ENCODE measurements at places on chromosomes 2 and 18.

DNA sequence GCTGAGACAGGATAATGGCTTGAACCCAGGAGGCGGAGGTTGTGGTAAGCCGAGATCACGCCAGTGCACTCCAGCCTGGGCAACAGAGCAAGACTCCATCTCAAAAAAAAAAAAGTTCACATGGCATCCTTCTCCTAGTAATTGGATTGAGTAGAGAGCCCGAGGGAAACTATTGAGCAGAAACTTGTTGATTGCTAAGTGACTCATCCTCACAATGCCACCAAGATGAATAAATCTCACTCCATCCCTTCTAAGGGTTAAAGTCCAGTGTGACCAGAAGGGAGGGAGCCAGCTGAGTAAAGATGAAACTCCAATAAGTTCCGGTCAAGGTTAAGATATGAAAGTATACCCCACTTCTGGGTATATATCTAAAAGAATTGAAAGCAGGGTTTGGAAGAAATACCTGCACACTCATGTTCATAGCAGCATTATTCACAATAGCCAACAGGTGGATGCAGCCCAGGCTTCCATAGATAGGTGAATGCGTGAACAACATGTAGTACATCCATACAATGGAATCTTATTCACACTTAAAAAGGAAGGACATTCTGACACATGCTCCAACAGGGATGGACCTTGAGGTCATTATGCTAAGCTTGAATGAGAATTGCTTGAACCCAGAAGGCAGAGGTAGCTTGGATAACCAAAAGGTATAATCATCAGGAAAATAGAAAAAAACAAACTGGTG, 13.0 kb upstream of the FHL2 start:
- DNase-seq, result no peak

GRCh38 chr2:165587335-165587938, 117.9 kb downstream of the CSRNP3 start:
- DNase-seq, result no peak

DNA sequence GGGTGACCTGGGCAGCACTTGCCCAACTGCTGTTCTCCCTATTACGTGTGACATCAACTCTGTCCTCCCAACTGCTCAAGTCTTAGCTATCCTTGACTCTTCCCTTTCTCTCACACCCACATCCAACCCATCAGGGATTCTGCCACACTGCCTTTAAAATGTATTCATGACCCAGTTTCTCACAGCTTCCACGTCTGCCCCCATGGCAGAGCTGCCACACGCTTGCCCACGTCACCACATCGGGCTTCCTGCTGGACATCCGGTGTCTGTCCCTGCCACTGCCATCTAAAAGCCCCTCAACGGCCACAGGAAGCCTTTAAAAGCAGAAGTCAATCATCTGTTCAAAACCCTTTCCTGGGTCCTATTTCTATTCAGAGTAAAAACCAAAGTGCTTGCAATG, 233.1 kb upstream of the POU3F3 start:
- DNase-seq, result no peak

DNA sequence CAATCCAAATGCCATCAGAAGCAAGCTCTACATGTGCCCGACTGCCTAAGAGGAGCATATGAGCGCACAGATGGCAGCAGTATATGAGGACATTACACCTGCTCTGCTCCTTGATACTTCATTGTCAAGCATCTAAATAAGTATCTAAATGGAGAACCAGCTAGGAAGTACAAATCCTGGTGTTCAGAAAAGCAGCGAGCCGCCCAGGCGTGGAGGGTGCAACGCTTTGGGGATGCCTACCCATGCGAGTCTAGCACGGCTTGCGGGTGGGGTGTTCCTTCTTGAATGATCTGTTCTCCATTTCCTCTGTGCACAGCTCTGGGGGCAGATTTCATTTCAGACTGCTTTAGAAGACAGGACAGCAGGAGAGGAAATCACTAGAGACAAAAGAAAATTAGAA, 63.0 kb upstream of the BCL2L11 start:
- DNase-seq, result no peak

DNA sequence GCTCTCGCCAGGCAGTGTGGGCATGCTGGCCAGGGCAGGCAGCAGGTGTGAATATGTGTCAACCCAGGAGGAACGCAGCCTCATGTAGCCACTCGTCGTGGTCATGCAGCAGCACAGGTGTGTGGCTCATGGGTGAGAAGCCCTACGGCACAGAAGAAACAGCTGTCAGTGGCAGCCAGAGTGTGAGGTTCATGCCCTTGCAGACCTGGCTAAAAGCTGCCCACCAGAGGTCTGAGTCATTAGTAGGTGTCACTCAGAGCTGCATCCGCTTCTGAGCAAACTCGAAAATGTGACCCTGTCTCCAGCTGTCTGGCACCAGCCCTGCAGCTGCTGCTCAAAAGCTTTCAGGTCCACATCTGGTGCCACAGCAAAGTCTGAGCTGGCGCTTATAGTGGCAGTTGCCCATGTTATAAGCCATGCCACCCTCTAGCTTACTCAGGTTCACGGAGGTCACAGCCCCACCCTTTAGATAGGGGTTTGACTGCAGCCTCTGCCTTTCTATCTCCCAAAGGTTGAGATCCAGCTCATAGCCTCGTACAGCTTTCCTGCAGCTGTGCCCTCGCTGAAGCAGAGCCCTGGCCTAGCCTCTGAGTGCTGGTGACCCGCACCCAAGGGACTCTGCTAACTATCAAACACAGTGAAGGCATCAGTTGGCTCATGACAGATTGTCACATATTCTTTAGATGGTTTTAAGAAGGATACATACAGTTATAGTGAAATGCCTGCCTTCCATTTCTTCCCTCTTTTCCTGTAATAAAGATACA, 195.0 kb downstream of the CCDC102B start:
- no peak for DNase-seq

- DNase-seq, result no peak
Measured at GRCh38 chr18:58416704-58417683, 211.9 kb downstream of the ALPK2 start.

- peak; percentile 70 for DNase-seq
Measured at GRCh38 chr2:238846628-238847418, 1.1 kb upstream of the TWIST2 start.

GRCh38 chr2:207387001-207387571, 142.7 kb upstream of the CREB1 start:
- DNase-seq, result no peak

GRCh38 chr2:235660484-235661082, 166.7 kb downstream of the AGAP1 start:
- DNase-seq, result no peak

DNA sequence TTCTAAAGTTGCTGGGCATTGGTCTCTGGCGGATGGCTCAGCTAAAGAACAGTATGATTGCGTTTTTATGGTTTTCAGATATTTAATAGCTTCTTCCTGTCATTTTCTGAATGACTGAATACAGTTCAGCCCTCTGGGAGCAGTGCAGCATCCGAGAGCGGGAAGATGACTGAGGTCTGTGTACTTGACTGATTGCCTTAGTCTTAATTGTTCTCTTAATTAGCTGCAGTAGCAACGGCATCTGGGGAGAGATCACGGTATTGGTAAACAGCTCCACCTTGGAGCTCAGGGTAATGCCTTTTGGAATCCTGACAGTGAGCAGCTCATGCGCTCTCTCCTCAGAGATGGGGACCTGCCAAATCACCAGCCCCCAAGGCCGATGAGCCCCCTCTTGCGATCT, 481.4 kb upstream of the SPRED2 start:
- DNase-seq, result no peak

DNA sequence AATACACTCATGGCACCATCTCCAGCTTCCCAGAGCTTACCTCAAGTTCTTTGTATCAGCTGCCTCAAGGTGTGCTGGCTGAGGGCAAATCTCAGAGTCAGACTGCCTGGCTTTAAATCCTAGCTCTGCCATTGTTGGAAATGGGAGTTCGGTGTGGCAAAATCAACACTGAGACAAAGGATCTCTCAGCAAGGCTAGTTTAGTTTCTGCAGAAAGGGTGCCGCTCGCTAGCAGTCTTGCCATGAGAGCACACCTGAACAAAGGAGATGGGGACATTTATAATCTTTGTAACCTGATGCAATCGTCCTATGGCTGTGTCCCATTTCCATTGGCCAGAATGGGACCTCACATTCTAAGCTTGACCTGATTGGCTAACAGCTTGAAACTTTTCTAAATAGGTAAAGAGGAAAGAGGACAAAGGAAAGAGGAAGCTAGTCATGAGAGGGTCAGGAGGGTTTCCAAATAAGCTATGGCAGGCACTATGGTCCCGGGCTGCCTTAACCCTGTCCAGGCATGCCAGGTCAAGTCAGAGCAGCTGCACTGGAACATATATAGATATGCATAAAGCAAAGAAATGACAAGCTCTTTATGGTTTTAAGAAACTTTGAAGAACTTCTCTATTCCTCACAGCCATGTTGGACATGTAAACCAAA, 4.3 kb upstream of the UBE2F start:
- DNase-seq, result no peak

GRCh38 chr2:108924580-108925251, 64.3 kb downstream of the EDAR start:
- no peak for DNase-seq

GRCh38 chr2:131043199-131044074, 49.8 kb downstream of the FAM168B start:
- DNase-seq, result no peak

DNA sequence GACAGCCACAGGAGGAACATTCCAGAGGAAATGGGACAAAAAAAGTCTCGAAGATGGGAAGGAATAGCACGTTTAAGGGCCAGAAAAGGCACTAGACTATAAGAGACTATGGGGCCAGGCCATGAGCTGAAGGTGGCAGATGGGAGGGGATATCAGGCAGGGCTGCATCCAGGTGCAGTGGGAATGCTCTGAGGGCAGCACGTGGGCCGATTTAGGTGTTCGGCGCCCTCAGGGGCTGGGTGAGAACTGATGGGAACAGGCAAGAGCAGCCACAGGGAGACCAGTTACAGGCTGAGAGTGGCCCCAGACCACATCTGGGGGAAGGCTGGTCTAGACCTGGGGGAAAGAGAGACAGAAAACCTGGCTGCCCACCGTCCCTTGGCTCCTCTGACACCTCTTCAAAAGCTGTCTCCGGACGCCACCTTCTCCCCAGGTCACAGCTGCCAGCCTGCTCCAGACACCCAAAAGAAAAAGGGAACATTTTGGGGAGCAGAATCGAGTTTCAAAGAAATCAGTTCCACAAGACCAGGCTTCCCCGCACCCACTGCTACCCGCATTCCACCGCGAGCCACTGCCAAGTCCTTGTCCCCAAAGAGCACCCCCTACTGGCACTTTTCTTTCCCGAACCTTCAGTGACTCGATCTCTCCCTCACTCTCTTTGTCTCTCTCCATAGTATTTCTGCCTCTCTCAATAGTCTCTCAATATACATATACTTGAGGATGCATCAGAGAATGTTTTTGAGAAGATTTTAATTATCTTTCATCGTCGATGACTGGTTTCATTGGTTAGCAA, 190.1 kb upstream of the AGAP1 start:
- peak; percentile 20 for DNase-seq

DNA sequence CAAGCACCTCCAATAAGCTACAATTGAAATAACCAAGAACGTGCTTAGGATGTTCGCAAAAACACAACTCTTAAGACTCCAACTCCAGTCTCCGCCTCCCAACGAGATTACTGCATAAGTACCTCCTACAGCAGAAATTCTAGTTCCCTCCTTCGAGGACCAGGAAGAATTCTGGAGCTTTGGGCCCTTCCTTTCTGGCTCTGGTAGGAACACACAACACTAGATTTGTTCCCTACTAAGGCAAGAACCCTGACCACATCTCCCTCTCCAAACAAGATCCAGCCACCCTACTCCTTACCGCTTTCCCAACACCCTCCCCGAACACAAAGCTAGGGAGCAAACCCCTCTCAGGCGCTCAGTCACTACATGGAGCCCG, 721 bp downstream of the ADAM17 start:
- peak; percentile 73 for DNase-seq

- no peak for DNase-seq
Measured at GRCh38 chr2:102765061-102765460, 3.2 kb downstream of the TMEM182 start.

- no peak for DNase-seq
Measured at GRCh38 chr2:233446121-233446520, 91.8 kb downstream of the DGKD start.

DNA sequence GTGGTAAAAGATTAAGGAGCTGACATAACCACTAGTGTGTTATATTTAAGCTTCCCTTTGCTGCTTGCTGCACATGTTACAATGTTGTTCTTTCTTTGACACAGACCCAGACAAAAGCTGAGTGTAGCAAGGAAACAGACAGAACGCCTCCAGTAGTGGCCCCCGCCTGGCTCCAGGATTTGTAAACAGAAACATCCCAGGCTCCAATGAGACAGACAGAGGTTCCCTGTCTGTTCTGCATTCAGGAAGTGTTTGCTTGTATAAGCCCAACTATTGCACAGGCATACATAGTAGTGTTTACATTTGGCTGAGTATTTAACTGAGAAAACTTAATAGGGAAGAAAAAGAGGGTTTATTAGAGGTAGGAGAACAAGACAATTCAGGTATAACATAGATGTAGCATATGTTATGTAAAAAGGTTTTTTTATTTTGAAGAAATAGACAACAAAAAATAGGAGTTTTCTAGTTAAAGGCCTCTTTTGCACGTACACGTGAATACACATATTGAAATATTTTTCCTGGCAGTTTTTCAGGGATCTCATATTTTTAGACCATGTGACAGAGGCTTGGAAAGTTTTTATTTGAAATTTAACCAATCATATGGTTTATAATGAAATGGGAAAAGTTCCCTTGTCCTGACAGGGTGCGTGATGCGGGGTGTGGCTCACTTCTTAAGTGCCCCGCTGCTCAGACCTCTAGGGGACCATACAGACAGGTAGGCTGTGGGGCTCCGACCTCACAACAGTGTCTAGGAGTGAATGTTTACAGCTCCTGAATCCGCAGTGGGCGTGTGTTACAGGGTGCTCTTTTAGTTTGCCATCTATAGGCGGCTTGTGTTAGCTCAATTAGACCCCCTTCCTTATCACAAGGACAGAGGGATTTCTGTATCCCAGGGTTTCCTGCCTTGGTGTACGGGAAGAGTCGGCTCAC, 118.4 kb downstream of the BMPR2 start:
- peak; percentile 41 for DNase-seq

DNA sequence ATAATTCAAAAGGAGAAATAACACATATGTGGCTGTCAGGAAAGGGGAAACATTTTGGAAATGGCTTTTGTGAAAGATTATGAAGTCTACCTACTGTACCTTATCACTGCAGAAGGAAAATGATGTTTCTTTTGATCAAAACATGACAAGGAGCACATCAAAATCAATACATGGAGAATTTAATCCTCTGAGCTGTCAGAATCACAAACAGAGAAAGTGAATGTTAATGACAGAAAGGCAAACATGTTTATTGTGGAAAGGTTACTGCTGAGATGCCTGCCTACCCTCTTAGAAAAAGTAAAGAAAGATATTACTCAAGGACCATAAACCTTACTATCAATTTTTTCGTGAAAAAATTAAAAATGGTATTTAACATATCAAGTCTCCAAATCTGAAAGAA, 794.5 kb upstream of the GYPC start:
- no peak for DNase-seq

GRCh38 chr2:47657886-47658489, 125.0 kb upstream of the MSH6 start:
- DNase-seq, result no peak

DNA sequence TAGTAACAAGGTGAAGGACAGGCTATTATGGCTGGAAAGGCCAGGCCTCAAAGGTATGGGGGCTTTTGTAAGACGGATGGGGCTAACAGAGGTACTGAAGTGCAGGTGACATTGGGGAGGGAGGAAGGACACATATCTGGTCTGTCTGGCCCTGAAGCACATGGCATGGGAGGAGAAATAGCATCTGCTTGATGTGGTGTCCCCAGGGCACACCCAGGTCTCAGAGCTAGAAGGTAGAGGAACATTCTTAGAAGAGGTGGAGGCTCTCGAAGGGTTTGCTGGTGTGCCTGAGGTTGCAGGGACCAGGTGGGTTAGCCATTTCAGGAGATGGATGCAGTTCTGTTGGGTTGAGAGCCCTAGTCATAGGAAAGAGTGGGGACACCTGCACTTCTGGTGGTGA, 9.5 kb downstream of the RALB start:
- DNase-seq, result no peak

Data from neural progenitor cell (in vitro differentiated cells).